H9 (cell line): ENCODE measurements at places on chromosomes 16 and 17.
A peak's percentile ranks its signal among the peaks of the same experiment; 100 is the strongest.

DNA sequence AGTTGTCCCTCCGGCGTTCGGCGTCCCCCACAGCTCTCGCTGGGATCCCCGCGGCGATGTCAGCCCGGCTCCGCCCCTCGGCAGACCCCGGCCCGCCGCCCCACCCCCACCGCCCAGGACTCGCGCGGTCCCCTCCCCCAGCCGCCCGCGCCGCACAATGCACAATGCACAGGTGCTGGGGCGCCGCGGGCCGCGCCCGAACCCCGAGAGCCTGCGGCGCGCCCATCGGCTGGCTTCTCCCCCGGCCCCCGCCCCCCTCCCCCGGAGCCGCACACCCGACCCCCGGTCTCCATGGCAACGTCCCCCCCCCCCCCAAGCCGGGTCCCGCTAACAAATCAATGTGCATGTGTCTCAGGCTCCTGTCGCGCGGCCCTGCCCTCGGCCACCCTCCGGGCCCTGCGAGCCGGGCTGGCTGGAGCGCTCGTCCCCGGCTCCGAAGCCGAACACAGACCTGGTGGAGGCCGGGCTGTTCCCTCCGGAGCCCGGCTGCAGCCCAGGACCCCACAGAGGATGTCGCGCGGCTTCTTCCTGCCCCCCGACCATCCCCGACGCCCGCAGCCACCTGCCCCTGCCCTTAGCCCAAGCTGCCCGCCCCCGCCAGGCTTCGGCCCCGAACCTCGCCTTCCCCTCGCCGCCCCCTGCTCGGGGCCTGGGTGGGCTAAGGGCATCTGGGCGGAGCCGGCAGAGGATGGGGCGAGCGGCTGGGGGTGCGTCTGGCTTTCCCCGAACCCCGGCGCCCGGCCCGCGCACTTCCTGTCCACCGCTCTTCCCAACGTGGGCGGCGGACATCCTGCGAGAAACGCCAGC is 818 bp upstream of the CBX8 start:
- DNase-seq, result no peak

GRCh38 chr16:370979-371514 is 709 bp upstream of the MRPL28 start:
- no peak for DNase-seq

DNA sequence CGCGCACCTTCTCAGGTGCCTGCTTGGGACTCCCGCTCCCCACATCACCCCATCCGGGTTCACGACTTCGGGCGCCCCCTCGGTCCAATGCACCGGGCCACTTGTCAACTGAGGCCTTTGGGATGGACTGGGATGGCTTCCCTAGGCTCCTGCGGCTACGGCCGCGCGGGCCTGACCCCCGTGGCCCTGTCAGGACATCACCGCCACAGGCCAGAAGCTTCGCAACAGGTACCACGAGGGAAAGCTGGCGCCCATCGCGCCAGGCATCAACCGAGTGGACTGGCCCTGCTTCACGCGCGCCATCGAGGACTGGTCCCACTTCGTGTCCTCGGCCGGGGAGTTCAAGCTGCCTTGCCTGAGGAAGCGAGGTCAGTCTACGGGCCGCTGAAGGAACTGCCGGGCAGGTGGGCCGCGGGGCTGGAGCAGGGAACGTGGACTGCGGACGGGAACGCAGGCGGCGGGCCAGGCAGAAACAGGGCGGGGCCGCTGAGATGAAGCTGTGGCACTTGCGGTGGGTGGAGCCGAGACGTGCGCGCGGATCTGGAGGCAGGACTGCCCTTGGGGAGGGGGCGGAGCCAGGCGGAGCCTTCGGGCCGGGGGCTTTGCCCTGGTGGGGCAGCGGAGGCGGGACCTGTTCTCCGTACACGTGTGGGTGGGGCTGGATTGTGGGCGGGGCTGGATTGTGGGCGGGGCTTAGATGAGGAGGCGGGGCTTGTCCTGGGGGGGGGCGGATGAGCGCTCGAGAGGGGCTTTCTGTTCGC is 13.7 kb upstream of the CNGB1 start:
- DNase-seq, result peak; percentile 98

DNA sequence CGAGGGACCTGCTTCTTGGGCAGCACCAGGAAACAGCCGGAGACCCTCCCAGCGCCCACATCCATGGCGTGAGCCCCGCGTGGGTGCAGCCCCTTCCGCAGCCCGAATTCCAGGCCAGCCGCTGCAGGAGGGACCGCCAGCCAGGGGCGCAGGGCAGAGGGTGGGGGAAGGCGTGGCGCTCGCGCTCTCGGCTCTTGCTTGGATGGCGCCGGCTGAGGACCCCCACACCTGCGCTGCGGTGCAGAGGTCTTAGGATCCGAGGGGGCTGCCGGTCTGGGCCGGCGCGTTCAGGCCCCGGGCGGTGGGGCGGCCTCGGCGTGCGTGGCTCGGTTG is 28.8 kb downstream of the ACTG1 start:
- DNase-seq, result no peak

- DNase-seq, result no peak
These were observed 39.8 kb downstream of the ABAT start for GRCh38 chr16:8714174-8714573.

DNA sequence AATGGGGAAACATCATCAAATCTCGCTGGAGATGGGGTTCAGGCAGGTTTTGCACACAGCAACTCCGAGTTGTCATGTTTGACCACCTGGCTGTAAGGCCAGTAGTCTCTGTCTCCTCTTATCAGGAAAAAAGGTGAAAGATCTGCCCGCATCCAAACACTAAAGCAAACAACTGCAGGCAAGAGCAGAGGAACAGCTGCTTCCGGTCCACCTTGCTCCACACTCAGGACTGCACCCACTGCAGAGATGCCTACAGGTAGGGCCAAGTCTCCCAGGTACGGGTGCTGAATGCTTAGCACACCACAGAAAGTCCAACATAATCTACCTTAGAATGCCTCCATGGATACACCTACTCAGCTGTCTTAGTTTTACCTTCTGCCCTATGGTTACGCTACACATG is 7.3 kb downstream of the TEX2 start:
- DNase-seq, result no peak

DNA sequence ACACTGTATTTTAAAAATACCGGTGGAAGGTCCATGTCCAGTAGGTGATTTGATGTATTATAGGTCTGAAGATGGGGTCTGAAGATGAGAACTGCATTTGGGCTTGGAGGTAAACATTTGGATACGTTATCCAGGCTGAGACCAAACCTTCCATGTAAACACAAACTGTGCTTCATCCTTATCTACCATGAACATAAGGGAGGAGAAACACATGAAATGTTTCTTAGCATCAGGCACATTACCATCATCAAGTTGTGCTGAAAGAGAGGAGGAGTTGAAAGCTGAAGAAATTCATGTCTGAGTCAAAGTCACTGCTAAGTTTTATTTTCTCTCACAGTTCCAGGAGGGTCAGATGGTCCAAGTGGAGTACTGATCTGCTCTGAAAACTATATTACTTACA is 11.4 kb downstream of the SF3B3 start:
- no peak for DNase-seq
